ENCODE measurements at places on chromosomes 1 and 21.

DNA sequence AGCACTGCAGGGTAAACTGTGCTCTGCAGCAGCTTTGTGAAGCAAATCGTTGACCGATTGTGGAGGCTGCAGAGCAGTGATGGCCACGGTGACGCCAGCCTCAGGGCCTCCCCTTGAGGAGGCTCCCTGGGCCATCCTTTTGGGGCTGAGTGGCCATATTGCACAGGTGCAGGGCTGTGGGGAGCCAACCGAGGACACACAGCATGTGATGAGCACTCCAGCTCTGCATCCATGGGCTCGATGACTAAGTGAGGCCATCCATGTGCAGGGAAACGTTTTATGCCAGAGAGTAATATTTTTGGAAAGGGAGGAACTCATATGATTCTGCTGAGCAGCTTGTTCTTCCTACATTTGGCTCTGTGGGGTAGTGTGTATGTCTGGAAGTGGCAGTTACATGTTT is 24.6 kb downstream of the KCNK1 start:
- DNase-seq = no peak

GRCh38 chr1:167443757-167444156 is 74.6 kb downstream of the CD247 start:
- DNase-seq = no peak

DNA sequence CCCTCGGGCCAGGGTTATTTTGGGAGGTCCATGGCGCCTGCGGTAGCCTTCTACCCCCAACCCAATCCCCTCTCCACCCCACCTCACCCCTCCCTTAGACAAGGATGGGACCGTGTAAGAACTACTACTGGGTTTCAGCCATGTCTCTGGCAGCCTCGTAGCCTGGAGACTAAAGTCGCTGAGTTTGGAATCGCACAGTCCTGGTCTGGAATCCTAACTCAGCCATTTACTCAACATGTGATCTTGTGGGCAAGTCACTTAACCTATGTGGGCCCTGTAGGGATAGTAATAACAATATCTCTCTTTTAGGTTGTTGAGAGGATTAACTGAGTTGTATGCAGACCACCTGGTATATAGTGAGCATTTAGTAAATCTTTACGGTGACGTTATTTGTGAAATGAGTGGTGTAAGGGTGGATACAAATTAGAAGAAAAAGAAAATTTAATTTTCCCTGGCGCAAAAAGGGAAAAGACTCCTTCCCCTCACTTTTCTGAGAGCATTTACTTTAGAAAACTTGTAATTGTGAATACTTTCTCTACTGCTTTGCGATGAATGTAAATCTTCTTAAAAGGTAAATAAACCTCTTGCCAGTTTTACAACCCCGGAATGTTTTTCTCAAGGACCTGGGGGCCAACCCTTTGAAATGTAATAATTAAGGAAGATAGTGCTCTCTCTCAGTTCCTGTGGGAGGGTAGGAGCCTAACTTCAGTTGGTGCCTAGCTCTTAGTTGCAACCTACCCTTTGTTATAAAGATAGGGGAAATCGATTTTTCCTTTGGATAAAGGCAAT is 615 bp upstream of the MRPS15 start:
- peak; percentile 64 for DNase-seq

DNA sequence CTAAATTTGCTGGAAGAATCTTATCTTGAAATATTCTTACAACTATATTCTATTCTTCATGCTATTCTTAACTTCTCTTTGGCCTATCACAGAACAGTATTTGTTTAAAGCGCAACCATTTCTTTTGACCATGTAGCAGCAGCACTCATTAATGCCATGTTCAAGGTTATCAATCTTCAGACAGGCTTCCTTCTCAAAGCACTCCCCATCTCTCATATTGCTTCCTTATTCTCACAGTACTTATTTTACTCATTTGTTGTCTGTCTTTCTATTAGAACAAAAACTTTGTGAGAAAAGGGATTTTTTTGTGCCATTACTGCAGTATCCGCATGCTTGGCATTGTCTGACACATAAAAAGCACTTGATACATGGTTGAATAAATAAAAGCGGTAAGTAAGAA is 89.7 kb downstream of the ATP1B1 start:
- DNase-seq = no peak

DNA sequence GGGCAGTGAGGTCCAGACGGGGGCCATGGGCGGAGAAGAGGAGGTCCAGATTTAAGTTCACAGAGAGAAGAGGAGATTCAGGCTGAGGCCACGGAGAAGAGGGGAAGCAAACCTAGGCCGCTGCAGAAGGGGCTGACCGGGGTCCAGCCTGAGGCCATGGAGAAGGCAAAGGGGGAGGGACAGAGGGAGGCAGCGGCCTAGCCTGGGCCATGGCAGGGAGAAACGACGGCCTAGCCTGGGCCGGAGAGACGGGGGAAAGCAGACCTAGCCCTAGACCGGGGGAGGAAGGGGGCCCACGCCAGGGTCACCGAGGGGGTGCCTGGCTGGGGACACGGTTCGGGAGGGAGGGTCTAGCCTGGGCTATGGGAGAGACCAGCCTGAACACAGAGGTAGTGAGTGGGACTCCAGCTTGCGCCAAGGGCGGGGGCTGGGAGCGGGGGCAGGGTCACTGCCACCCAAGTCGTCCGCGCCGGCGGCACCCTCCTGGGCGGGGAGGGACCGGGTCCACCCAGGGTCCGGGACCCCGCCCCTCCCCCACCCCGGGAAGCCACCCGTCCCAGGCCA is 459 bp downstream of the CAPZB start:
- peak; percentile 42 for DNase-seq
